ENCODE measurements at places on chromosomes 12 and 14. TPM values are rescaled to one million over a fixed set of nuclear protein-coding genes. Genes with fewer than 3 reads are reported as not detected.

DNA sequence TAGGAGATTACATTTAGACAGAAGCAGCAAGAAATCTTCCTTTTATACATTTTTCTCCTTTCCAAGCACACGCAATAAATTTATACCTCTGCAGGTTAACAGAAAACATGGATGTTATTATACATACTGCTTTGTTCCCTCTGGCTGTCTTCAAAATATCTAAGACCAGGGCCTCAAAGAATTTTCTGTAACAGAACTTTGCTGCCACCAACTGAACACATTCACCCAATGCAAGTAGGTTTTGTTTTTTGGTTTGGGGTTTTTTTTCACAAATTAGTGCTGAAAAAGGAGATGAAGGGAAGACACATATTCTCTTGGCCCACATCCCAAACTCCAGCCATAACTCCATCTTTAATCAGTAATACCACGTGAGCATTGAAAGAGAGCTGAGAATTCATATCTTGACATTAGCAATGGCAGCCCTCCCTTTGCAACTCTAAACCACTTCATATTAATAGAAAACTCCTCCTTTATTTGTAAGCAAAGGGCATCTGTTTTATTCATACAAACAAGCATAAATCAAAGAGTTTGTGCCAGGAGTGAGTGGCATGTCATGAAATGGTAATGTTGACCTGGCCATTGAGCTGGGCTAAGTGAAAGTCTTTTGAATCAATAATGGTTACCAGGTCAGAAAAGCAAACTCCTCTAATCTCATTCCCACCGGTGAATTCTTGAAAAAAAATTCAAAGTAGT is 150.8 kb upstream of the FSCB start:
- no peak for DNase-seq

GRCh38 chr12:93524386-93525133 is 47.9 kb upstream of the SOCS2 start:
- no peak for DNase-seq

Gene C14orf132
- 91.6 TPM for total RNA-seq

Gene FLVCR2
- 6.4 TPM for total RNA-seq

Gene INSM2
- total RNA-seq, result 9.6 TPM

Gene FKBP11
- 12.7 TPM for total RNA-seq
